Left lung (tissue), 14 donors: ENCODE measurements at places on chromosomes 4 and X. TPM values are rescaled to one million over a fixed set of nuclear protein-coding genes. Genes with fewer than 3 reads are reported as not detected.

Gene GABRE
- 14.6 TPM for polyA plus RNA-seq

Gene PPP1R2C
- not detected for polyA plus RNA-seq

Gene GCNA
- 2.2 TPM for polyA plus RNA-seq

Gene FRAS1
- 43.8 TPM for polyA plus RNA-seq

Gene PDZD4
- 11.4 TPM for polyA plus RNA-seq

Gene UCHL1
- 13.8 TPM for polyA plus RNA-seq
